ENCODE measurements at places on chromosomes 4 and X.

DNA sequence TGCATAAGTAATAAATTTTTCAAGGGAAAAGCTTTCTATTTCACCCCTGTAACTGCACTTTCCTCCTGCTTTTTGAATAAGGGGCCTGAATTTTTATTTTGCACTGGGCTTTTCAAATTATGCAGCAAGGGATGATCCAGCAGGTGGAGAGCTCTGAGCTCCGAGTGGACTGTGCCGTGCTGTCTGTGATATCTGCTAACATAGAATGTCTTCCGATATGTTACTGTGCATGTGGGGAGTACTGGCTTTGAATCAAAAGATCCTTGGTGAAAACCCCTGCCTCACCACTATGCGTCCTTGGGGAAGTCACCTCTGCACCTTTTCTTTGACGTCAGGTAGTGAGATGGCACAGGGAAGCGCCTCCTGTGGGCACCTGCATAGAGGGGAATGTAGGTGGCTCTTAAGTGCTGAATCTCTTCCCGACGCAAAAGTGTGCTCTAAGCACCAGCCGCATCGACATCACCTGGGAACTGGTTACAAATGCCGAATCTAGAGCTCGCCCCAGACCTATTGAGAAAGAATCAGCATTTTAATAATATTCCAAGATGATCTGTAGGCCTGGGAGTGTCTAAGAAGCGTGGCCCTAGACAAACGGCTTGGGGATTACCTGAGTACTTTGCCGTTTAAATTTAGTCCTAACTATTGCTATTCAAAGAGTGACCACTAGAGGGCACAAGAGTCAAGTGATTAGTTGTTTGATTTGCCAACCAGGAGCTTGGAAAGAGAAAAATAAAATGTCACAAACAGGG is 19.2 kb upstream of the WFS1 start:
- DNase-seq: peak; percentile 48

GRCh38 chrX:118528071-118528737 is 32.6 kb downstream of the DOCK11 start:
- DNase-seq: no peak

- no peak for DNase-seq
These were observed 92.4 kb downstream of the CC2D2A start for GRCh38 chr4:15562114-15562513.

DNA sequence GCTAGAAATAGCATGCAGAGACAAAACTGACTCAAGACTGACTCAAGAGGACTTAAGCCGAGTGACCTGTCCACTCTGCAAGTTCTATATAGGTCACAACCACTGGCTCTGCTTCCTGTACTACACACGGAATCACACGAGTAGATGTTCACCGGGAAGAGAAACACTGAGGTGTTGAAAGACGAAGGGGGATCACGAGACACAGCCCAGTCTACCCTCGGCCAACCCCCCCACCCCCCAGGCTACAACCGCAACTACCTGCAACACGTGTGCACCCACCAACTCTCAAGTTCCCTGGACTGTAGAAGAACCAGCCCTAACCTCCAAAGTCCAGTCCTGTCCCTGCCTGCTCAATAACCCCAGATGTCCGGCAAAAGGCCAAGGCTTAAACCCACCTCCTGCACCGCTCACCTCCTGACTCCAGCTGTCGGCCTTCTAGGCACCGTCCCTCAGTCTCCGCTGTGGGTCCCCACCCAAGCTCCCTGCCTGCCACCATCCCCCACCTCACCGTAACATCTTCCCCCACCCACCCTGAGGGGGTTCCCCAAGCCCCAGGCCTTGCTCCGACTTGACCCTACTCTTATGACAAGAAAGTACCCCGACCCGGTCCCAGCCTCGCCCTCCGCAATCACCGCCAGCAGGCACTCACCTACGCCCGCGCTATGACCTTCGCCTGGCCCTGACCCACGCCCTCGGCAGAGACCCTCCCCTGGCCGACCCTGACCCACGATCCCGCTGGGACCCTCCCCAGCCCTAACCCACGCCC is 739 bp downstream of the GAK start:
- no peak for DNase-seq

GRCh38 chr4:25446611-25447010 is 69.5 kb downstream of the ANAPC4 start:
- DNase-seq: no peak
